ENCODE measurements at places on chromosomes 6 and 20.

GRCh38 chr6:39593646-39594045, 131.6 kb downstream of the KIF6 start:
- DNase-seq: no peak

- DNase-seq: no peak
These were observed 63.4 kb downstream of the MDGA1 start for GRCh38 chr6:37634238-37634826.

DNA sequence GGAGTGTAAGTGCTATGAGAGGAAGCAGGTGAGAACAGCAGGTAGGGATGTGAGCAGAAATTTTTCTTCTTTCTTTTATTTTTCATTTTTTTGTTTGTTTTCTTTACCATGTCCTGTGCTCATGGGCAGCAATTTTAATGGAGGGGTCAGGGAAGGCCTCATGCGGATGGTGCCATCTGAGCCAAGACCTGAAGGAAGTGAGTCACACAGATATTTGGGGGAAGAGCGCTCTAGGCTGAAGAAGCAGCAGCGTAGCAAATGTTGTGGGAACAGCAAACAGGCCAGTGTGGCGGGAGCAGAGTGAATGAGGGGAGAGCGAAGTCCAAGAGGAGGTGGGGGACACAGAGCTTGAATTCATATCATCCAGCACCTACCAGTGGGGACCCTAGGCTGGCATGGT, 12.7 kb downstream of the SPDEF start:
- no peak for DNase-seq

DNA sequence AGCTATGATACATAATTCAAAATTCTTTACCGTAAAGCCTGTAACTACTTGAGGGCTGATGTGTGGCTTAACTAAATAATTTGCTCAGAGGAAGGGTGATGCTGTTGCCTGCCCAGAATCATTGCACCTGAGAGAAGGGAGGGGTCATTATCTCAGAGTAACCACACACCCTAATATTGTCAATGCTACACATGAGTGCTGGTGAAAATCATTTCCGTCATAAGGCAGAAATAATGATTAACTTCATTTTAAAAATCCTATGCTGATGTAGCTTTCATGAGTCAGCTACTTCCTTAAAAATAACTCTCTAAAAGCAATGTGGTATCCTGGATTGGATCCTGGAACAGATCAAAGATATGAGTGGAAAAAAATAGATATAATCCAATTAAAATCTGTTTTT, 146.4 kb upstream of the FAM83B start:
- DNase-seq: no peak

- no peak for DNase-seq
These were observed 13.1 kb downstream of the CST7 start for GRCh38 chr20:24962182-24962492.

GRCh38 chr20:57594092-57594951, 25.9 kb downstream of the ZBP1 start:
- DNase-seq: peak; percentile 41

DNA sequence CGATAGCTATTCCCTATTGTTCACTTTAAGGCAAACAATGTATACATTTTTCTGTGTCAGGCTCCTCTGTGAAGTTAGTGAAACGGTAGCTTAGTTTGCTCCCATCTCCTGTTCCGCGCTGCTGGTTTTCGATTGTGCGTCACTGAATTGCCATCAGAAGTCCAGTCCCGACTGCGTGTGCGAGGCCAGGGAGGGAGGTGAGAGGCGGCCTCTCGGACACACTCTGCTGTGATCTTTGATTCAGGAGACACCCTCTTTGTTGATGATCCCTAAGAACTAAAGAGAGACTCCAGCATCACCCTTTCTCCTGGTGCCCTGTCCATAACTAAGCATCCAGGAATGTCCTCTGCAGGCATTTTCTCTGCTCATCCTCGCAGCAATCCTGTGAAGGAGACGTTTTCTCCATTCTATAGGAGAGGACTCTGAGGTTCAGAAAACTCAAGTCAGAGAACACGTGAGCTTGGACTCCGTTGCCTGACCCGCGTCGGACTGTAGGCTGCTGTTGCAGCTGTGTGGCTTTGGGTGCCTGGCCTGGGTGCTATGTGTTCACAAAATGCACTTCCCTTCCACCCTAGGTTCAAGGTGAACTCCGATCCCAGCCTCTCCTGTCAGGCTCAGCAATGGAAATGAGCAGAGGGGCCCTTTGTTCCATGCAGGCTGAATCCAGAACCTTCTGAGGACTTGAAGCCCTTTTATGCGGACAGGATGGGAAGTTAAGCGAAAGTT, 24.1 kb upstream of the UNC93A start:
- no peak for DNase-seq

GRCh38 chr6:42118162-42119001, 24.0 kb downstream of the C6orf132 start:
- no peak for DNase-seq

DNA sequence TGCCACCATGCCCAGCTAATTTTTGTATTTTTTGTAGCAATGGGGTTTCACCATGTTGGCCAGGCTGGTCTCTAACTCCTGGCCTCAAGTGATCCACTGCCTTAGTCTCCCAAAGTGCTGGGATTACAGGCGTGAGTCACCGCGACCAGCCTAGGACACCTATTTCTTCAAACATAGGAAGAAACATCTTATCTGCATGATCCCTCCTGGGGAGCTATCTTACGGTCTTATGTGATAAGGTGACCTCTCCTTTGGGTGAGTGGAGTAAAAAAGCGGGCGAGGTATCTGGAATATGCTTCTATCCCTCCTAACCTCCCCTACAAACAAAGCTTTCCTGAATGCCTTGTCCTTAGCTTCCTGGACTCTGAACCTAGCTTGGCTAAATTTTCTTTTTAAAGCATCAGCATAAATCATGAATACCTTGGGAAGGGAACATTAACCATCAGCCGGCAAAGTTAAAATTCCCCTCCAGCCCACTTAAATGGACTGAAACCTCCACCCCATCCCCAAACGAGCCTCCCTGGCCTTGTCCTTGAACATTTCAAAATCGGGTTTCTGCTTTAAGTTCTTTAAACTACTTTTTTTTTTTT, 24.5 kb downstream of the RIPOR3 start:
- DNase-seq: no peak

GRCh38 chr6:105859457-105859856, 226.7 kb upstream of the PRDM1 start:
- DNase-seq: no peak

GRCh38 chr6:36244641-36245280, 25.1 kb upstream of the PNPLA1 start:
- DNase-seq: no peak

- DNase-seq: no peak
These were observed 33.1 kb upstream of the FBXL4 start for GRCh38 chr6:98980819-98981218.

DNA sequence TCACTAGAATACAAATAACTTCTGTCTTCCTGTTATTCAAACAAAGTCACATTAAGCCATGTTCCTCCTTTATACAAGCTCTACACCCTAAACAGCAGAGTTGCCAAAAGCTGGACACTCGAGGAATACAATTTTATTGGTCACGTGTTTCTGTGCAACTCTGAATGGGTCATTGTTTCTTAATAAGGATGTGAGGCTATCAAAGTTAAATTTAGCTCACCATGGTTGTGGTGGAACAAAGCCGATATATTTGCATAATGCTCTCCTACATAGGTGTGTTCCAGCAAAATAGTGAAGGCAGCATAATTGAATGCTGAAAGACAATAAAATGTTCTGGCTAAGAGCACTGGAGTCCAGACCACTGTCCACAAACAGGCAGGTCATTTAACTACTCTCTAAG, 36.9 kb upstream of the CD2AP start:
- DNase-seq: no peak

GRCh38 chr6:24430086-24430485, 27.4 kb downstream of the MRS2 start:
- no peak for DNase-seq

- no peak for DNase-seq
These were observed 29.4 kb downstream of the RNF8 start for GRCh38 chr6:37382994-37383765.

DNA sequence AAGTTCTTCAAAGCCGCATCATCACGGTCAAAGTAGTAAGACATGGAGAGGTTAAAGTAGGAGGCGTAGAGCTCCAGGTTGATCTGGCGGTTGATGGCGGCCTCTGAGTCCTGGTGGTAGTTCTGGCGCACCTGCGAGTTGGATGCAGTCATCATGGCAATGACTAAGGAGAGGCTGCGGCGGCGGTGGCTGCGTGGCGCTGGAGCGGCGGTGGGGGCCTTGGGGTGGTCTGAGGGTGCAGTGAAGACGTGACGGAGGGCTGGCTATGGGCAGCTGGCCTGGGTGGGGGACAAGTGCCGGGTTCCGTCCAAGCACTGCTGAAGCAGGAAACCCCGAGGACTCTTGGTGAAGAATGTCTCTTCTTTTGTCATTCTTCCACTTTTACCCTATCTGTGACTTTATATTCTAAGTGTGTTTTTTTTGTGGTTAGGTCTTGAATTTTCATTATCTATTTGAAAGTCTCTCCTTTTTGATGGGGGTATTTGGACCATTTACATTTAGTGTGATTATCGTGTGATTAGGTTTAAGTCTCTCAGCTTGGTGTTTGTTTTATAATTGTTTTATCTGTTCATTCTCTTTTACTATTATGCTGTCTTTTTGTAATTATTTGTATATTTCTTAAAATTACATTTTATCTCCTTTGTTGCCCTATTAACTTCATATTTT, 94.6 kb downstream of the TFAP2B start:
- no peak for DNase-seq

- DNase-seq: no peak
These were observed 13.6 kb upstream of the TCF15 start for GRCh38 chr20:623704-624103.

DNA sequence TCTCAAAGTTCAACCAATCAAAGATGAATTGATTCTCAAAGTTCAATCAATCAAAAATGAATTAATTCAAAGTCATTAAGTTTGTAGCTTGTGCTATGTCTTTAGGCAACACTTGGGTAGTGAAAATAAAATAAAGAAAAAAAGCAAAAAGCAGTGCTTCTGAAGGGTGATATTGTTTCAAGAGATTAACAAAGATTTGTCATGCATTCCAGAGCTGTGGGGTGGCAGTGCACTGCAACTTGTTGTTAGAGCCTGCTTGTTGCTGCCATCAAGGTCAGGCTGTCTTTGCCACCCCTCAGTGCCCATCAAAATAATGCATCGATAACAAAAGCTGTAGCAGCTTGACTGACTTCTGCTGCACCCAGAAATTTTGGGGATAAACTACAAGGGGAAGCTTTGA, 128.6 kb downstream of the RNF144B start:
- DNase-seq: no peak

GRCh38 chr6:133804265-133804664, 84.6 kb upstream of the TCF21 start:
- no peak for DNase-seq

DNA sequence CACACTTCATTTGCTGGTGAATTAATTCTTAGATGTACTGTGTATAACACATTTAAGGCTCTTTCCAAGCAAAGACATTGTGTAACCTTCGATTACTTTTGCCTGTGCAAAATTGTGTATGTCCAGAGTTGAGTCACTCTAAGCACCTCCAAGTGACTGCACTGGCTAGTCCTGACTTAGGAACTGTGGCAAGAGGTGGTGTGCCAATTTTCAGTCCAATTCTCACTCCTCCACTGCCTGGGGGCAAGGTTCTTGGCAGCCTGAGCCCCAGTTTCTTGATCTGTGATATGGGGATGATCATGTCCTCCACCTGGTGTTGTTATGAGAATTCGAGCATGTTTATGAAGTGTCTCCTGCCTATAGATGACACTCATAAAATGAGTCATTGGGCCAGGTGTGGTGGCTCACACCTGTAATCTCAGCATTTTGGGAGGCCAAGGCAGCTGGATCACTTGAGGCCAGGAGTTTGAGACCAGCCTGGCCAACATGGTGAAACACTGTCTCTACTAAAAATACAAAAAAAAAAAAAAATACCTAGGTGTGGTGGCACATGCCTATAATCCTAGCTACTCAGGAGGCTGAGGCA, 105.3 kb upstream of the CDYL start:
- DNase-seq: no peak

DNA sequence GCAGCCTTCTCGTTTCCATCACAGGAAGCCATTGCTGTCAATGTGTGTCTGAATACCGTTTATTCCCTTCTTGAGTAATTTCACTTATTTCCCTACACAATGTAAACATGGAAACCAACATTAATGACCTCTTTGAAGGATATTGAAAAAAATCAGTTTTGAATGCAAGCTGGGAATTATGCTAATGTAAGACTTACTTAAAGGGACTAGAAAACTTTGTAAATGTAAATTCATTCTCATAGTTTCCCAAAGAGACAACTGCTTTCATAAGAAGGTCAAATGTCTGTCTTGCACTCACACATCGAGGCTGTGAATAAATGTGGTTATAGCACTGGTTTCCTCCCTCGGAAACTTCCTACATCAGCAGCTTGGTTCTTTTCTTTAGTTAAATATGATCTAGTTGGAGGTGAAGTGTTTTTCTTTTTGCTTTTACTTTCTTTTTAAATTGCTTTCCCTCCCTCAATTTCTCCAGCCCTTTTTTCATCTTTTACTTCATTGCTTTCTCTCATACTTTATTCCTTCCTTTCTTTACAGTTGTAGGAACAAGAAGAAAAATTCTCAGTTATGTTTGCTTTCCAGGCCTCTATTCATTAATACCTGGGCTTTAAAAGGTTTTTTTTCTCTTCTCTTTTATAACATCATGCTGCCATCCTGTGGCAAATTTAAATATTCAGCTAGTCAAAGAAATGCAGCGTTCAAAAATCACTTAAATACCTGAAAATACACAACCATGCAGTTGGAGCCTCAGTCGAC, 108.3 kb downstream of the TNFAIP3 start:
- DNase-seq: no peak

DNA sequence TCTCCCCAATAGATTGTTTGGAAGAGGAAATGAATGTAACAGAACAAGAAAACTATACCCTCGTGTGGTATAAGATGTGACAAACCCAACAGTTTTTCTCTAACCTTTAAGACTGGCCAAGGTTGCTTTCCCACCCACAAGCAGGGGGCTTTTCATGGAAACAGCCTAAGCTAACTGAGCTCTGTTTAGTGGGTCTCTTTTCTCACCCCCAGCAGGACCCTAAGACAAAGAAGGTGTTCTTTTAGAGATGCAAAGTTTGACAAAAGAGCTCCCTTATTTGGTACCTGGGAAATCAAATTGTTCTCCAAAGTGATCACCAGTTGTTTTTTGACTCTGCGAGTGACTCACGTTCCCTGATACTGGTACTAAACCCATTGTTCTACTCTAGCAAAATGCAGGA, 59.1 kb downstream of the MBOAT1 start:
- no peak for DNase-seq

- DNase-seq: no peak
These were observed 3.6 kb upstream of the SLC12A5 start for GRCh38 chr20:46025376-46025783.

DNA sequence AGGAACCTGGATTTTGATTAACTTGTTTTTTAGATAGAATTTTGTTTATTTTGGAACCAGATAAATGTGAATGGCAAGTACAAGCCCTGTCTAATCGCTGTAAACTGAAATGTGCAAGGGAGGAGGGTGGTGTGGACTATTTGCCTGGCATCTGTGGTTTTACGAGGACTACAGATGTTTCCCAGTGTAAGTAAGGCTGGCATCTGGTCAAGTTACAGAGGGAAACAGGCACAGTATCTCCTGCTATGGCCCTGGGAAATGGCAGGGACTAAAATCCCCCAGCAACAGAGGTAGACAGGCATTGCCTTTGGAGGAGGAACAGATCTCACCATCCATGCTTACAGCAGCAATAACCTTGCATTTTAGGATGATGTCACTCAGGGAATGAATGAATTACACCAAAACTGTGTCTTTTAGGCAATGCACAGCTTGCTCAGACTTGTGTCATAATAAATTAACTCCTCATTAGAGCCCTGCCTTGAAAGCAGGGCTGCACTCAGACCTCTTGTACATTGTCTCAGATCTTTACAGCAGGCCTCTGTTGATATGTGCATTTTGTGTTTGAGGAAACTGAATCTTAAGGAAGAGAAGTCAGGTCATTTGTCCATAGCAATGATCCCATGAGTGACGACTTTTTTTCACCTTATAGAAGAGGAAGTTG, 96.2 kb downstream of the TCP11 start:
- no peak for DNase-seq
